ENCODE measurements at places on chromosomes 13 and 19. TPM values are rescaled to one million over a fixed set of nuclear protein-coding genes. Genes with fewer than 3 reads are reported as not detected.
A peak's percentile ranks its signal among the peaks of the same experiment; 100 is the strongest.

The FXYD3 gene
- not detected for polyA plus RNA-seq

The GJB6 gene
- polyA plus RNA-seq: 0.75 TPM

The SIGLEC12 gene
- polyA plus RNA-seq: 0.12 TPM

DNA sequence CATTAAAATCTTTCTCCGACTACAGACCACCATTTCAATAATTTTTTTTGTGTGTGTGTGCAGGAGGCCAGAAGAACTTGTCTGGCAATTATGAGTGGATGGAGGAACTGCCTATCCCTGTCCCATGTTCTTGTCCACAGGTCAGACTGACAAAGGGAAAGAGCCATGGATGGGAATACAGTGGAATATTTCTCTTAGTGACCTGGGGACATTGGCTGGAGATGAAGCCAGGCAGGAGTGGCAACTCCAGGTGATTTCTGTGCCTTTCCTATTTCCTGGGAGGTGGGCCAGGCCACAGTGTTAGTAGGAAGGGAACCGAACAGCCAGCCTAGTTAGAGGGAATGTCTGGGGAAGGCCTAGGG lies 3.7 kb downstream of the PSG9 start:
- no peaks in the 10 kb centered on the region for H3K4me1 ChIP-seq
- DNase-seq: no peak
- no peaks in the 10 kb centered on the region for H3K27me3 ChIP-seq
- H3K36me3 ChIP-seq: no peaks in the 10 kb centered on the region
- H3K27ac ChIP-seq: no peak overlapping the region
- no peak overlapping the region for H3K4me3 ChIP-seq

GRCh38 chr13:65929436-65929835 lies 1300.7 kb downstream of the PCDH9 start:
- no peak overlapping the region for H3K27ac ChIP-seq
- DNase-seq: no peak
- no peaks in the 10 kb centered on the region for H3K4me1 ChIP-seq
- H3K4me3 ChIP-seq: no peak overlapping the region
- H3K27me3 ChIP-seq: no peaks in the 10 kb centered on the region

- H3K4me3 ChIP-seq: no peak overlapping the region
- peaks cover 28% of the 10 kb centered on the region for H3K36me3 ChIP-seq
- DNase-seq: no peak
- no peaks in the 10 kb centered on the region for H3K27me3 ChIP-seq
Observed at GRCh38 chr19:10260141-10260584, 8.1 kb downstream of the MRPL4 start.

DNA sequence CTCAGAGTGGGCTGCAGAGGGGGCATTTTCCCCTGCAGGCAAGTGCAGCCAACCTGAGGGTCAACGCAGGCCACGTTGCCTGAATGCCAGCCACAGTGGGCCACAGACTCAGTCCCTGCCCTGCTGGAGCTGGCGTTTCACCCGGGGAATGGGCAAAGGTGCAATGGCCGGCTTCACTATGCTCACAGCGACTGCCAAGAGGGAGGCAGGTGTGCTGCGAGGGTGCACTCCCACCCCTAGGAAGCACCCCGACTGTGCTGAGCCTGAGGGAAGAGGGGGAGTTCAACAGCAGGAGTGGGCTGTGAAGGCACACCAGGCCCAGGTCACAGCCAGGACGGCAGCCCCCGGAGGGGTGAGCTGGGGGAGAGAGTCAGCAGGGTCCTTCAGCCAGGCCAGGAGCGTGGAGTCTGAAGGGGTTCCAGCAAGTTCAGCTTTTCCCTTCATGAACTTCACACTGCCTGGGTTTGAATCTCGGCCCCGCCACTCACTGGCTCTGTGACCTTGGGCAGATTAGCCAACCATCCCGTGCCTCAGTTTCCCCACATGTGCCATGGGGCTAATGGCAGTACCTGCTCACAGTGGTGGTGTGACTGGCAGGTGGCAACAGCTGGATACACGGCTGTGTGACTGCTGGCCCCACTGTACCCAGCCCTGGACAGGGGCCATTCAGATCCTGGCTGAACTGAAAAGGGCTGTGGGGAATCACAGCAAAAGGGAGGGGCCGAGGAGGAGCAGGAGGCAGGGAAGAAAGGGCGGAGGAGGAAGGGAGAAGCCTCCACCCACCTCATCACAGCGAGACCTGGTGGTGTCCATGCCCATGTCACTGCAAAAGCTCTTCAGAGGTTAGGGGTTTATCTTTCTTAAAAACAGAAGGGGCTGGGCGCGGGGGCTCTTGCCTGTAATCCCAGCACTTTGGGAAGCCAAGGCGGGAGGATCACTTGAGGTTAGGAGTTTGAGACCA lies 7.6 kb downstream of the TRAPPC6A start:
- H3K36me3 ChIP-seq: peaks cover 7% of the 10 kb centered on the region
- no peaks in the 10 kb centered on the region for H3K27me3 ChIP-seq
- DNase-seq: no peak

DNA sequence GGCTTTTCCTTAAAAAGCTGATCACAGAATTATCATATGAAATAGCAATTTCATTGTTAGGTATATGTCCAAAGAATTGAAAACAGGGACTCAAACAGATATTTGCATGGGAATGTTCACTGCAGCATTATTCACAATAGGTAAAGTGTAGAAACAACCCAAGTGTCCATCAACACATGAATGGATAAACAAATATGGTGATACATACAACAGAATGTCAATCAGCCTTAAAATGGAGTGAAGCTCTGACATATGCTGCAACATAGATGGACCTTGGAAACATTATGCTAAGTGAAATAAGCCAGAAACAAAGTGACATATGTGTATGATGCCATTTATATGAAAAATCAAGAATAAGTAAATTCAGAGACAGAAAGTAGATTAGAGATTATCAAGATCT lies 6.1 kb upstream of the CEACAM1 start:
- no peak for DNase-seq
- H3K27ac ChIP-seq: no peak overlapping the region

GRCh38 chr19:54440641-54441040 lies 8.4 kb upstream of the LENG8 start:
- H3K4me1 ChIP-seq: no peaks in the 10 kb centered on the region
- H3K4me3 ChIP-seq: no peak overlapping the region
- H3K27ac ChIP-seq: no peak overlapping the region
- no peaks in the 10 kb centered on the region for H3K27me3 ChIP-seq
- no peak for DNase-seq

- no peak within 1 kb of the TSS for H3K27ac ChIP-seq
- H3K36me3 ChIP-seq: no peaks in the 10 kb centered on the region
- no peaks in the 10 kb centered on the region for H3K4me1 ChIP-seq
- DNase-seq: no peak
- H3K27me3 ChIP-seq: no peaks in the 10 kb centered on the region
Observed at GRCh38 chr13:94479616-94480015, at the start of gene DCT. Gene DCT (minus strand): TSS chr13:94479682. CDS start chr13:94479255, 427 bp downstream.

GRCh38 chr13:44967704-44968433 lies 21.4 kb downstream of the NUFIP1 start:
- no peak overlapping the region for H3K27ac ChIP-seq
- H3K36me3 ChIP-seq: peaks cover 22% of the 10 kb centered on the region
- H3K4me3 ChIP-seq: no peak overlapping the region
- H3K27me3 ChIP-seq: no peaks in the 10 kb centered on the region
- no peaks in the 10 kb centered on the region for H3K4me1 ChIP-seq
- DNase-seq: no peak

DNA sequence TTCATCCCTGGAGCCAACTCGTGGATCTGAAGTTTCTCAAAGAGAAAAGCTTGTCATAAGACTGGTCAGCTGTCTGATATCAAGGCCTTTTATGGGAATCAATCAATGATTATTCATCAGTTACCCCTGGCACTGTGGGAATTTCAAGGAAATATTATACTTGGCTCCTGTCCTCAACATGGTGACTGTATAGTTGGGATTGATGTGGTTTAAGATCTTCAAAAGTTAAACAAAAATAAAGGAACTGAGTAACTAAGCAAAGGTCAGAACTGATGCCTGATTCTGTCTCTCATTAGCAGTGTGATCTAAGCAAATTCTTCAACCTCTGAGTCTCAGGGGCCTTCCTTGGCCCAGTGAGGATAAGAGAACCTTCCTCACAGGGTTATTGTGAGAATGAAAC lies 22.2 kb upstream of the SERPINE3 start:
- no peaks in the 10 kb centered on the region for H3K36me3 ChIP-seq
- H3K27me3 ChIP-seq: no peaks in the 10 kb centered on the region
- no peaks in the 10 kb centered on the region for H3K4me1 ChIP-seq
- no peak overlapping the region for H3K27ac ChIP-seq
- DNase-seq: no peak
- no peak overlapping the region for H3K4me3 ChIP-seq

DNA sequence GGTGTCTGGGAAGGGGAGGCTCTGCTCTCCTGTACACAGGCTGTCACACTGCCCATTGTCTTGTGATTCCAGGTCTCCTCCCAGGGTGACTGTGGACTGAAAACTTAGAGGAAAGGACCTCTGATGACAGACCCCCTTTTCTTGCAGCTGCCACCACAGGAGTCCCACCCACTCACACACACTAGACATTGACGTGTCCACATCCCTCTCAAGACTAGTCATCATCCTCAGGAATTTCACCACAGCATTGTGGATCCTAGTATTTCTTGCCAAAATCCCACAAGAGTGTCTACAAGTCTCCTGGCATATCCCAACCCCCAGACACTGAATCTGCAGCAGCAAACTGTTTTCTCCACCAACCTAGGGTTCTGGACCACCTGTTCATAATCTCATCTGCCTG lies 5.3 kb downstream of the ZNF85 start:
- peaks cover 4% of the 10 kb centered on the region for H3K4me1 ChIP-seq
- no peak for DNase-seq
- H3K27me3 ChIP-seq: no peaks in the 10 kb centered on the region
- H3K4me3 ChIP-seq: no peak overlapping the region
- no peaks in the 10 kb centered on the region for H3K36me3 ChIP-seq
- no peak overlapping the region for H3K27ac ChIP-seq

GRCh38 chr19:53853707-53854106 lies 14.0 kb upstream of the MYADM start:
- peaks cover 12% of the 10 kb centered on the region for H3K4me1 ChIP-seq
- no peak overlapping the region for H3K27ac ChIP-seq
- DNase-seq: no peak
- peaks cover 14% of the 10 kb centered on the region for H3K27me3 ChIP-seq
- H3K4me3 ChIP-seq: no peak overlapping the region

GRCh38 chr19:18660051-18660910 lies 23.2 kb upstream of the CRTC1 start:
- H3K4me3 ChIP-seq: no peak overlapping the region
- no peak for DNase-seq
- no peaks in the 10 kb centered on the region for H3K36me3 ChIP-seq
- H3K4me1 ChIP-seq: peaks cover 11% of the 10 kb centered on the region

DNA sequence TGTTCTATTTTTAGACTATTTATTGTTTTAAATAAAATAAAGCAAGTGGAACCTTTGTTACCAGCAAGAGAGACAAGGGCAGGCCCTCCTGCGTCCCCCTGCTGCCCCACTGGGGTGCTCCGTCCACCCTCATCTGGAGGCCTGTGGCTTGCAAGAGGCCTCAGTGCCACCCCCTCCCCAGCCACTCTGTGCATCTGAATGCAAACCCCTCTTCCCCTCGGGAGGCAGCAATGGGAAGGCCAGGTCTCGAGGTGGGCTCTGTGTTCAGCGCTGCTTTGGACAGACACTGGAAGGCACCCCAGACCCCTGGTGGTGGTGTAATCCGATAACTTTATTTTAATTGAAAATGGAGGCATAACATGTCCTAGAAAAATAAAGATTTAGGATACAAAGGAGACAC lies 4.6 kb downstream of the SIX5 start:
- no peak overlapping the region for H3K27ac ChIP-seq
- no peak overlapping the region for H3K4me3 ChIP-seq
- H3K36me3 ChIP-seq: no peaks in the 10 kb centered on the region

GRCh38 chr19:3981736-3982681 lies 3.3 kb downstream of the EEF2 start:
- no peak overlapping the region for H3K27ac ChIP-seq
- no peak overlapping the region for H3K4me3 ChIP-seq
- no peaks in the 10 kb centered on the region for H3K27me3 ChIP-seq
- peak; percentile 36 for DNase-seq

DNA sequence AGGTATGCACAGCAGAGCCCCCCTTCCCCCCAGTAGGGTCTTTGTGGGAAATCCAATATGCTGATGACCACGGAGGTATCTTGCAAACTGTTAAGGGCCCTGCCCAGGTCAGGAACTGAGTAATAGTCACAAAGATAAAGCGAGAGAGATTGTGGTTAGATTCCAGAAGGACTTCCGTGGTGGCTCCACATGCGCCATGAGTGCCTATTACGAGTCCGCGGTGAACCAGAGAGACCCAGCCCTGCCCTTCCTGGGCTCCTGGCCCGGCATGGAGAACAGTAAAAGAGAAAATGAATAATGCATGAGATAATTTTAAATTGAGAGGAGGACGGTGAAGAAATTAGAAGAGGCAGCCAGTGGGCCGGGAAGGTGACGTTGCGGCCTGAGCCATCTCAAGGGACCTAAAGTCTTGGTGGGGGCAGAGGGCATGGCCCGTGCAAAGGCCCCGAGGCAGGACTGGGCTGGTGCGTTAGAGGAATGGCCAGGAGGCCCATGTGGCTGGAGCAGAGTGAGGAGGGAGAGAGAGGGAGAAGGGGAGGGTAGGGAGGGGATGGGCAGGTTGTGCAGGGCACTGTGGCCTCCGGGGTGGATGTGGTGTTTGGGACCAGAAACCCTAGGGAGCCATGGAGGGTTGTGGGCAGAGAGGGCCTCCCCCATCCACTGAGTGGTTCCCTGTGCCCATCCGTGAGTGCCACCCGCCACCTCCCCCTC lies 46.6 kb upstream of the NFIC start:
- H3K27ac ChIP-seq: no peak overlapping the region
- H3K27me3 ChIP-seq: no peaks in the 10 kb centered on the region
- H3K4me1 ChIP-seq: no peaks in the 10 kb centered on the region
- H3K36me3 ChIP-seq: no peaks in the 10 kb centered on the region
- no peak for DNase-seq
- no peak overlapping the region for H3K4me3 ChIP-seq

- H3K27me3 ChIP-seq: no peaks in the 10 kb centered on the region
- no peaks in the 10 kb centered on the region for H3K36me3 ChIP-seq
- DNase-seq: no peak
- no peak overlapping the region for H3K27ac ChIP-seq
- H3K4me1 ChIP-seq: no peaks in the 10 kb centered on the region
- no peak overlapping the region for H3K4me3 ChIP-seq
Observed at GRCh38 chr13:89465366-89465765, 1794.2 kb downstream of the SLITRK5 start.

DNA sequence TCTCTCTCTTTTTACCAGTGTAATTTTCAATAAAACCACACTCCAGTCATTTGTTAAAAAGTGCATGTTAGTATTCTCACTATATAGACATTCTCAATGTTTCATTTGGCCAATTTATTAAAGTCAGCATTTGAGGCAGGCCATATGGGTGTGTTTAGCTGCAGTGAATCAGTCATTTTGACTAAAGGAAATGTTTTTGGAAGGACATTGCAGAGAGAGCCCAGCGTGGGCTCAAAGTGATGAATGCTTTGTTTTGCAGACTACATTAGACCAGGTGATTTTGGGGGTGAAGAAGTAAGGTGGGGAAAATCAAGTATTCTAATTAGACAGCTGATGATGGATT lies 116.7 kb downstream of the POSTN start:
- no peak for DNase-seq
- H3K36me3 ChIP-seq: no peaks in the 10 kb centered on the region
- H3K4me3 ChIP-seq: no peak overlapping the region
- H3K27ac ChIP-seq: no peak overlapping the region

Measured in B cell (primary cell).